ENCODE measurements at places on chromosomes 4 and X. TPM values are rescaled to one million over a fixed set of nuclear protein-coding genes. Genes with fewer than 3 reads are reported as not detected.
A peak's percentile ranks its signal among the peaks of the same experiment; 100 is the strongest.

TIGD4 gene
- 3.3 TPM for total RNA-seq

DNA sequence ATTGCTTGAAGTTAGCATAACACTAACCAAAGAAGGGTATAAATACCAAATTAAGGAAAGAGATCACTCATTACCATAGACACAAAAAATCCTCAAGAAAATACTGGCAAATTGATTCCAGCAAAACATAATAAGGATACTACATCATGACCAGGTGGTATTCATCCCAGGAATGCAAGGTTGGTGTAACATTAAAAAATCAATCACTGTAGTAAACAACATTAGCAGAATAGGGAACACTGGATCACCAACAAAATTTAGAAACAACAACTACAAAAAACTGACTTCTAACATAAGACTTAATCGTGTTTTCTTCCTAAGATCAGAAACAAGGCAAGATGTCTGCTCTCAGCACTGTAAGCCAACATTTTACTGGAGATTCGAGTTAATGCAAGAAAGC, 14.1 kb downstream of the GAK start:
- DNase-seq: no peak

FAM9C gene
- not detected for total RNA-seq

- no peak for DNase-seq
Observed at GRCh38 chr4:123250843-123251242, 145.8 kb upstream of the SPRY1 start.

- DNase-seq: no peak
Observed at GRCh38 chr4:67922697-67923096, 38.9 kb upstream of the TMPRSS11D start.

DNA sequence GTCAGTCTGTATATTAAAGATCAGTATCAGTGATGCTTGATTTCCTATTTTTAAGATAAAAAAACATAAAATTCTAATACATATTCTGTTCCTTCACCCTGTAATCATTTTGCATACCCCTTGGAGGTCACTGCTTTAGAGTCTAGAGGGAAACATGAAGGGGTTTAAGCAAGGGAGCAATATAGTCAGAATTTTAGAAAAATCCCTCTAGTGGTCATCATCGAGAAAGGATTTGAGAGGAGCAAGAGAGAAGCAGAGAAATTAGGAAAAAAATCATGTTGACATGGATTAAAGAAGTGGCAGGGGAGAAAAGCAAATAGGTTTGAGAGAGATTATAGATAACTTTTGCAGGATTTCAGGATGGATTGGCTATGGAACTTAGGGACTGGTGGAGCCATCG, 11.1 kb downstream of the APEX2 start:
- no peak for DNase-seq

DNA sequence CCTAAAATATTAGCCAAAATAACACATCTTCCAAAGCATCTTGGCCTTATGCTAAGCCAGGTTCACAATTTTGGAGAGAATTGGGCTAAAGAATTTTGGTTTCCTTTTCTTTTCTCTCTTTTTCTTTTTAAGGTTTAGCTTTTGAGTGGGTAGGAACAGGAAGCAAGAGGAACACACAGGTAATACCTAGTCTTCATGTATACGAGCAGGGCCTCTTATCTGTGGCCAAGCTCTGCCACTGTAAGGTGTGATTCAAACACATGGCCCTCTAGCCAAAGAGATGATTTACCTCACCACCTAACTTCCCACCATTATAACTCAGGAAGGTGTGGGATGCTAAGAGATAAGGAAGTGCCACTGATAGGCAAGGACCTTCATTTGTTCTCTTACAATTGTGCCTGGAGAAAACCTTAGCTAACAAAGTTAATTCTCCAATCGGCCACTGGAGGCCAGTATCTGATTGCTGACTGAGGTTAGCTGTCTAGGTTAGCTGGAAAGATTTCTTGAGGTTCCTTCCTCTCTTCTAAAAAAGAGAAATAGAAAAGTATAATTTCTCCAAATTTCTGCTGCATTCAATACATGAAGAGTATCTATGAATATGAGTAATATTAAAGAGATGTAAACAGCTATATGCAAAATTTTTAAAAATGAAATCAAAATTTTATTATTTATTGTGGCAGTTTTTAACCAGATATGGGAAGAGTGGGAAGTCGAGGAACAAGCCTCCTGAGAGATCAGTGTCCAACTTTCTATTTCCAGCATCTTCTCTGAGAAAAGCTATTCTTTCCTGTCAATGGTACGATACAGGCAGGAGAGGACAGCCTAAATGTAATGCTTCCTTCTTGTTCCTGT, 30.1 kb upstream of the BBS7 start:
- peak; percentile 29 for DNase-seq

DNA sequence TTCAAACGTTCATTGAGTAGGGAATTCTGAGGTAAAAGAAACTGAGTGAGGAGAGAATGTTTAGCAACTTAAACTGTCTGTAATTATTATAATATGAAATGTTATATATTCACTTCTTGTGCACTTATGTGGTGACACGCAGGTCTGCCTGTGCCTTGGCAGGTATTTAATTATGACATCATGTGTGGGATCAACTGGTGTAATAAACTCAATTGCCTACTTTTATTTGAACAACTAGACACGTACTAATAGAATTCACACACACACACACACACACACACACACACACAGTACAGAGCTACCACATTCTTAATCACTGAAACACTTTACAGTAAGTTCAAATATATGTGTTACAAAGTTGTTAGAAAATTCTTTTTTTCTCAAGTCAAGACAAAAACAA, 20.7 kb upstream of the SLC25A31 start:
- no peak for DNase-seq

POU3F4 gene
- 0.53 TPM for total RNA-seq

DNA sequence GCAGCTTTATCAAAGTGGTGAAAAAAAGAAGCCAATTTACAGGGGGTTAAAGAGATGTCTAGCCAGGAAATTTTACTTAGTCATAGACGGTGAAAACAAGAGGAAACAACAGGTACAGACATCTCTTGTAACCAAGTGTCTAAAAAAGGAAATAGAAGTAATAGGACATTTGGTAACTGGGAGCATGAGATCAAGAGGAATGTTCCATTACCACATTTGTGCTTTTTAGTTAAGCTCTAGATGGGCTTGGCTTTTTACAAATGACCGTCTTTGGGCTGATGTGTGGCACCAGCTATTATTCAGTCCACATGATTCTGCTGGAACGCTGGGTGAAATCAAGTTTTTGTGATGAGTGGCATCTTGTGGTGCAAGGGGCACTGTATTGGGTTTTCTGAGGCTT, 179.5 kb downstream of the SMIM20 start:
- DNase-seq: no peak

DNA sequence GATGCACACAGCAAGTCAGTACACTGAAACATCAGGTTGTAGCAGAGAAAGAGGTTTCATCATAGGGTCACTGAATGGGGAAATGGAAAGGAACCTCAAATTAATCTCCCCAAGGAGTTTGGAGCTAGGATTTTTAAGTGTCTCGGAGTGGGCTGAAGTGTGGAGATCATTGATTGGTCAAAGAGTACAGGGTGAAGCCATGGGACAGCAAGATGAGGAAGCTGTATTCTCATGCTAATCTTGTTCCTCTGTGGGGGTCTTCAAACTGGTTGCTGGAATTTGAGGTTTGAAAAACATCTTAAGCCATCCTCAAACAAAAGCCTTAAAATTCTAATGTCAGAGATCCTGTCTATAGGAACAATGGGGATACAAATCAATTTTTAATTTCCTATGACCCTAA, 78.8 kb upstream of the TEX13A start:
- DNase-seq: no peak

GRCh38 chrX:8194216-8194615, 23.1 kb upstream of the VCX2 start:
- no peak for DNase-seq

- DNase-seq: no peak
Observed at GRCh38 chr4:182306792-182307507, 63.7 kb downstream of the TENM3 start.

GRCh38 chr4:42673082-42673425, 16.1 kb upstream of the ATP8A1 start:
- DNase-seq: no peak

- no peak for DNase-seq
Observed at GRCh38 chr4:41305476-41305875, 48.7 kb downstream of the UCHL1 start.

GRCh38 chrX:153928846-153929245, 2.8 kb upstream of the ARHGAP4 start:
- DNase-seq: no peak

CENPVL1 gene
- total RNA-seq: 1.4 TPM

DNA sequence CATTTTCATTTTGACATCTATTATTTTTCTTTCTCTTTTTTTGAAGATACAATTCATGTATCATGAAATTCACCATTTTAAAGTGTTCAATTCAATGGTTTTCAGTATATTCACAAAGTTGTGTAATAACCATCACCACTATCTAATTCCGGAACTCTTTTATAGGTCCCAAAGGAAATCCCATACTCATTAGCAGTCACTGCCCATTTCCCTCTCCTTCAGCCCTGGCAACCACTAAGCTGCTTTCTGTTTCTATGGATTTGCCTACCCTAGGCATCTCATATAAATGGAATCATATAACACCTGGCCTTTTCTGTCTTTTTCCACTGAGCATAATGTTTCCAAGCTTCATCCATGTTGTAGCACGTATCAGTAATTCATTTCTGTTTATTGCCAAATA, 3.2 kb upstream of the FGF2 start:
- no peak for DNase-seq

DNA sequence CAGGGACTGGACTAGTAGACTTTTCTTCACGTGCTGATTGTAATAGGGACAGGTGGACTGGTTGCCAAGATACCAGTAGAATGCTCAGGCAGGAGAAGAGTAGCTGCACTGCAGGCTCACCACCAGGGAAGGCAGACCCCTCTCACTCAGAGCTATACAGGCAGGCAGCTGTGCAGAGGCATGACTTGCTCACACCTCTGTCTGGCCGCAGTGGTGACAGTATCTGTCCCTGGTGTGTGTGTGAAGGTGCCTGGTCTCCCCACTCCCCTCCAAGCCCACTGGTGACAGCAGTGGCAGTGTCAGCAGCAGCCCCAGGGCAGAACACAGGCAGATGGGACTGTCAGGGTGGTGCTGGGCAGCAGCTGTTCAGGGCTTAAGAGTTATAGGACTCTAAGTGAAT, 140.7 kb downstream of the RPS6KA6 start:
- no peak for DNase-seq

PCDH7 gene
- total RNA-seq: 17.2 TPM

LRP2BP gene
- 0.17 TPM for total RNA-seq

DNA sequence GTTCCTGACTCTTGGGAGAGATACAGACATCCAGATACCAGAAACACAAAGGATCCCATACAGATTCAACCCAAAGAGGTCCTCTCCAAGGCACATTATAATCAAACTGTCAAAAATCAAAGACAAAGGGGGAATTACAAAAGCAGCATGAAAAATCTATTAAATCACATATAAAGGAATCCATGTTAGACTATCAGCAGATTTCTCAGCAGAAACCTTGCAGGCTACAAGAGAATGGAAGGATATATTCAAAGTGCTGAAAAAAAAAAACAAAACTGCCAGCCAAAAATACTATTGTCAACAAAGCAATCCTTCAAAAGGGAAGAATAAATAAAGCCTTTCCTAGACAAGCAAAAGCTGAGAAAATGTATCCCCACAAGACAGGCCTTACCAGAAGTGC, 14.8 kb upstream of the ADGRL3 start:
- no peak for DNase-seq

DNA sequence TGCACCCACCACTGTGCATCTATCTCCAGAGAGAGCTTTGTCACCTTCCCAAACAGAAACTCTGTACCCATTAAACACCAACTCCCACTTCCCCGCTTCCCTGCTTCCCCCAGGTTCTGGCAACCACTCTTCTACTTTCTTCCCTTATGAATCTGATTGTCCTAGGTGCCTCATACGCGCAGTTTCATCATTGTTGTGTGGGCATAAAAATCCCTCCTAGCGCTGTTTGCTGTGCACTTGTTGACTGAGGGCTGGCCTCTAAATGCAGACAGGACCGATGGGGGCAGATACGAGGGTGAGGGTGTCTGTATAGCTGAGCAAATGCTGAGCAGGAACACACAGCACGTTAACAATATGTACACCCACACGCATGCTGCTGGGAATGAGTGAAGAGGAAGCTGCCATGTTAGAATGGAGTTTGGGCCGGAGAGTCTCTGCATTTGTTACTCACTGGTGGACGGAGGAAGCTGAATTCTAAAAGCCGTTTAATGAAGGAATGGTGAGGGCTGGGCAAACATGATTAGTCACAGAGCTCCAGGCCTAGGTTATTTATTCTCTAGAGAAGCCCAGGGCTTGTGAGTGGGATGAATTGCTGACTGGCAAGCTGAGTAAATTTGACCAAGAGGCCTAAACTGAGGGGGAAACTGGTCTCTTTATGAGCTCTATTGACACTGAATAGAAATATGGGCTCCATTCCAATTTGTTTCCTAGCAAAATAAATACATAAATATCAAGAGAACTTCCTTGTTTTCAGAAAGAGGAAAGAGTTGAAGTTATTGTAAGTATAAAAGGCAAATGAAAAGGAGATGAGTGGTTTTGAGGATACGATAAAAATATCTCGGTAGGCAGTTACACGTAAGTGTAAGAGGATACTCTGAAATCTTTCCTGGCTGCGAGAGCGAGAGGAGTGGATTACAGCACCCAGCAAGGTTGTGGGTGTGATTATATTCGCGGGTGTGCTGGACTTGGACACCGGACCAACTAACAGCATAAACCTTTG, 95.9 kb upstream of the RPS6KA3 start:
- no peak for DNase-seq

FAAH2 gene
- 9.8 TPM for total RNA-seq

DNA sequence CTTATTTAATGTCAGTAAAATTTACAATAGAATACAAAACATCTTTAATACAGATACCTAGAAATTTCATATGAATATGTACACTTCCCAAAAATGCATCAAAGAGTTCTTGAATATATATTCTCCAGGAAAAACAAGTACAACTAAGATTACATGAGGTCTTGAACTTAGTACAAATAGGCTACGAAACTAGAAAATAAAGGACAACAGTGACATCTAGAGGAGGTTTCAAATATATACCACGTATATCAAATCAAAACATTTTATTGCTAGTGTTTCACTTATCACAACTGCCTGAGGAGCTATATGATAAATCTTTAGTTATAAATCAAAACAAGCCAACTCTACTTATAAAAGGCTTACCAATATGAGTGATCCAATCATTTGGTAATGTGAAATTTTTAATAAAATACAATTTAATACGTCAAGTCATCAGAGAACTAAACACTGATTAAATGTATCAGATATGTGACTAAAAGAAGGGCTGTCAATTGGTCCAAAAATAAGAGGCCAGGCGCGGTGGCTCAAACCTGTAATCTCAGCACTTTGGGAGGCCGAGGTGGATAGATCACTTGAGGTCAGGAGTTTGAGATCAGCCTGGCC, 36.6 kb downstream of the ANAPC10 start:
- no peak for DNase-seq

RADX gene
- total RNA-seq: 9.9 TPM

TLR1 gene
- total RNA-seq: 3.1 TPM

RASL11B gene
- 9.7 TPM for total RNA-seq

GRCh38 chr4:139555705-139556070, 331 bp downstream of the SETD7 start:
- DNase-seq: peak; percentile 41

CT45A10 gene
- not detected for total RNA-seq
